ENCODE measurements at places on chromosomes 7 and 10. TPM values are rescaled to one million over a fixed set of nuclear protein-coding genes. Genes with fewer than 3 reads are reported as not detected.

The IFIT3 gene
- total RNA-seq: 8.1 TPM

- no peak for DNase-seq
Measured at GRCh38 chr10:14971867-14972448, 12.8 kb downstream of the MEIG1 start.

- no peak for DNase-seq
Measured at GRCh38 chr7:128287556-128287955, 46.5 kb downstream of the LEP start.

DNA sequence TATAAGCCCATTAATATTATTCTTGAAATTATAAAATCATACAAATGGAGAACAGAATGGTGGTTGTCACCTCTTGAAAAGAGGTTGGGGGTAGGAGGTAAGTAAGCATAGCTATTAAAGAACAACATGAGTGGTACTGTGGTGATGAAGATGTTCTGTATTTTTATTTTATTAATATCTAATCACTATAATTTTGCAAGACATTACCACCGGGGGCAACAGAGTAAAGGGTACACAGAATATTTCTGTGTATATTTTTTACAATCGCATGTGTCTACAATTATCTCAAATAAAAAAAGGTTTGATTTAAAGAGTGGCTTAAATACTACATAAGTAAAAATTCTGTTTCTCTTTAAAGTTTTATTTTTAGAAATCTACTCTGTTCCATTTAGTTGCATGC is 557.8 kb downstream of the NXPH1 start:
- DNase-seq: no peak

DNA sequence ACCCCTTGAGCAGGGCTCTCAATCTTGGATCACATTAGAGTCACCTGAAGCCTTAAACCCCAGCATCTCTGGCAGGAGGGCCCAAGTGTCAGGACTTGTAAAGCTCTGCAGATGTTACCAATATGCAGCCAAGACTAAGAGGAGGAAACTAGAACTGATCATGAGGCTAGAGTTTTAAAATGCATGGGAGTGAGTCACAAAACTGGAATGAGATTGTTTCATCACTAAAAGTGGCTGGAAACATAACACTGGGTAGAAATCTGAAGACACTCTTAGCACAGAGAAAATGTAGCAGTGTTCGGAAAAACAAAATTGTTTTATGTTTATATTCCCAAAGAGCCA is 63.3 kb upstream of the GHITM start:
- DNase-seq: no peak

The KIAA1549 gene
- 4.2 TPM for total RNA-seq

GRCh38 chr10:100122780-100123179 is 41.1 kb upstream of the CPN1 start:
- DNase-seq: no peak

DNA sequence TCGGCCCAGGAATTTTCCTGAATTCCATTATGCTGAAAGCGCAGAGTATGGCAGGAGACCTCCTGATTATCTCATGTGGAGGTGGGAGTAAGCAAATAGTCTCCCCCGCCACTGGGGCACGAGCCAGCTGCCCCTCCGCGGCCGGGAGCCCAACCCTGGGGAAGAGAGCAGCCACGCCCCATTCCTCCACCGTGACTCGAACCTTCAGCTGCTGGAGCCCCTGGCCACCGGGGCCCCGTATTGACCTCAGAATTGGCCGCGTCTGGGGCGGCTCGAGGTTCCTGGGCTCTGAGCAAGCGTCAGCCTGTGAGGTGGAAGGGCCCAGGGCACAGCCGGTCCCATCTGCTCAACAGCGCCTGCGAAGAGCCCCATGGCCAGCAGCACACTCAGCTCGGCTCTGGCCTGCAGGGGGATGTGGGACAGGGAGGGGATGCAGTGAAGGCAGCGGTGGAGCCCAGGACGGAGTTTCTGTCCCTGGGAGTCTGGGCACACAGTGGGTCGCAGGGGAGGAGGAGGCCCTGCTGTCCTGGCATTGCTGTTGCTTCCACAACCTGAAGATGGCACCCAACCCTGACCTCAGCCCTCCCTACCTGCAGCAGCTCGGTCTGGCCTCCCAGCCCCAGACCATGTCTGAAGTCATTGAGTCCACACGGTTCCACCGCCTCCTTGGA is 97.8 kb downstream of the CHST15 start:
- peak; percentile 76 for DNase-seq

- no peak for DNase-seq
Measured at GRCh38 chr10:9858816-9859215, 1158.9 kb upstream of the CELF2 start.

DNA sequence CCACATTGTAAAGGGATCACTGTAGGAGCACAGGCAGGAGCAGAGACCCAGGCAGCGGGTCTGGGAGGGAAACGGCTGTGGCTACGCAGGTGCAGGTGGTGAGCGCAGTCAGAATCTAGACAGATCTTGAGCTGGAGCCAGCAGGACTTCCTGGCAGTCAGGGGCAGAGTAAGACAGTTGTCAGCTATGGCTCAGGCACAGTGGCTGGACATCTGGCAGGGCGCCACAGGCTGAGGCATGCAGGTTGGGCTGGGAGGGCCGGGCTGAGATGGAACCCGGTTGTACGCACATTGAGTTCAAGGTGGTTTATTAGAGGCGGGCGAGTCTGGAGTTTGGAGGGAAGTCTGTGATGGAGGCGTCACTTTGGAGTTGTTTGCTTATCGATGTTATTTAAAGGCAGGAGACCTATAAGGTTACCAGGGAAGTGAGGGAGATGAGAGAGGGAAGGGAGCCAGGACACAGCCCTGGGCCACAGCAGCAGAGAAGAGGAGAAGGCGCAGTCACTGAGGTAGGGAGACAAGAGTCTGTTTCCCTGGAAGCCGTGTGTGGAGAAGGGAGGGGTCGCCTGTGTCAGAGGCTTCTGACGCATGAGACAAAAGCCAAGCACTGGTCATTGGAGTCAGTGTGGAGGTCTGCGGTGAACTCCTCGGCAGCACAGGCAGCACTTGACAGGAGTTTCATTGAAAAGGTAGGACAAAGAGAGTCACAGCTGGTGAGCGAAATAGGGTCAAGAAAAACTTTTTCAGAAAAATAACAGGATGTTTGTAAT is 73.8 kb downstream of the LANCL2 start:
- no peak for DNase-seq

The CTTNBP2 gene
- total RNA-seq: 7.8 TPM

The ADAP1 gene
- total RNA-seq: 3.6 TPM

The PON3 gene
- total RNA-seq: 26.0 TPM

The IFIT1B gene
- total RNA-seq: not detected

The CCL26 gene
- total RNA-seq: 6.4 TPM

GRCh38 chr7:147279964-147280374 is 1163.4 kb downstream of the CNTNAP2 start:
- no peak for DNase-seq

DNA sequence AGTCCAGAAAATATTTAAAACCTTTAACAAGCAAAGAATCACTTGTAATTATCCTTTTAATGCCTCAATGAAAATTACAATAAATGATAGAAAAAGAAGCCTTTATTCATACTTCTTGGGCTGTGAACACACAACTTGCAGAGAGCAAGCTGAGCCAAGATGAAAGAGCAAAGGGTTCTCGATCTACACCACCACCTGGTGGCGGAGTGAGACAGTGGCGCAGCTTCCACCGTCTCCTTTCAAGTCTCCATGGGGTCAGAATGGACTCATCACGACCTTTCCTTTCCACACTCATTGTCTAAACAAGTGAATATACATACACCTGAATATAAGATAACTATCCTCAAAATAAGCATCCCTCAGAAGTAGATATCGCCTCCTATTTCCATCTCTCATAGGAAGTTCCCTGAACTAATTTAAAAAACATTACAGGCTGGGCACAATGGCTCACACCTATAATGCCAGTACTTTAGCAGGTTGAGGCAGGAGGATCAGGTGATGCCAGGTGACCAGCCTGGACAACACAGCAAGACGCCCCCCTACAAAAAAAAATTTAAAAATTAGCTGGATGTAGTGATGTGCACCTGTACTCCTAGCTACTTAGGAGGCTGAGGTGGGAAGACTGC is 40.7 kb downstream of the ATE1 start:
- peak; percentile 28 for DNase-seq

DNA sequence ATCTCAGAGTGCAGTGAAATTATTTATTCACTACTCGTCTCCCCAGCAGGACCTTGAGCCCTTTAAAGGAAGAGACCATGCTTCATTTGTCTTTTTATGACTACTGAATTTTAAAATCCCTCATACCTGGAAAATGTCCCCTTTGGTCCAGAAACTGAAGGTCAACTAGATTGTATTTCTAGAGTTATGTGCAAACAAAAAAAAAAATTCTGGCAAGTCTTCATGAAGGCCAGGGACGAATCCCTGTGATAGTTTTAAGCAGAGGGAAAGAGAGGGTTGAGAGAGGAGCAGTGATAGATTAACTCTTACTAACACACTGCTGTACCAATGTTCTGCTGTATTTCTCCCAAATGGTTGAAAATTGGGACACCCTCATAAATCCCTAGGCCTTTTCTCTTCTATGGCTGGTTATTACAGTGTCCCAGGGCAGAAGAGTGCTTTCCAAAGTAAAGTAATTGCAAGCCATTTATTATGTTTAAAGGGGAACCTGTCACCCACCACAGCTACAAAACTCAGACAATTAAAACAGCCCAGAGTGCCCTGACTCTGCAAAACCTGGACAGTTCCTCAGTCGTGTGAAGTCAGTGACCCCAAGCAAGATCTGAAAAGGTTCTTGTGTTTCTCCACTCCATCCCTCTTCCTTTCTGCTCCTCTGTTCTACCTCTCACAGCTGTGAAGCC is 182.8 kb upstream of the AOAH start:
- no peak for DNase-seq

The LRRN3 gene
- total RNA-seq: 1.0 TPM

DNA sequence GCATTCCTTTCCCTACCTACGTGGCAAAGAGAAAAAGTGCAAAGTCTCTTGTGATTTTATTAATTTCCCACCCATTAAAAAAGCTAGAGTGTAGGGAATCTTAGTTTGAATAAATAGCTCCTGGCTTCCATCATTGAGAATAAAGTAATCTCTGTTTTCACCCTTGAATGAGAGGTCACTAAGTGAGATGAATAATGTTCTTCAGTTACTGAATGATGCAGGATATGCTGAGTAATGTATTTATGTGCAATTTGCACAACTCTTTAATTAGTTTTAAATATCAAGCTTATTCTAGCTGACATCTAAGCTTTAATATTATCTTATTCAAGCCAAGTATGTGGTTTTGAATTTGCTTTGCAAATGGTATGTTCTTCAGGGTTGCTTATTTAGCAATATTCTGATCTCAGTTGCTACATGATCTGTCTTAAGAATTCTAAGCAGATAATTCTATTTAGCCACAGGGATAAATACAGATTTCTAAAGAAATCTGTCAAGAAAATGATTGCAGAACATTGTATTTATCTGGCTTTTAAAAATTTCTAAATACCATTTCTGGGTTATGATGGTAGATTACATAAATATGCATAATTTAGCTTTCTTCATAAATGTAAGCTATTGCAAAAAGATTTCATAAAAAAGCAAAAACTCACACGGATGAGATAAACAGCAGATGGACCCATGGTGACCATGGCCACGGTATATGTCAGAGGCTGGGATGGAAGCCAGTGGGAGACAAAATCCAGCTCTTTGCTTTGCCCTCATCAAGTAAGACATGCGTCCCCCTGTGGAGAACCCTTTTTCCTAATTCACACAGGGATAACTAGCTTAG is 141.0 kb downstream of the MACC1 start:
- DNase-seq: no peak

GRCh38 chr10:110684800-110685446 is 40.8 kb downstream of the RBM20 start:
- DNase-seq: no peak

GRCh38 chr10:58898854-58899573 is 277.4 kb upstream of the PHYHIPL start:
- no peak for DNase-seq

DNA sequence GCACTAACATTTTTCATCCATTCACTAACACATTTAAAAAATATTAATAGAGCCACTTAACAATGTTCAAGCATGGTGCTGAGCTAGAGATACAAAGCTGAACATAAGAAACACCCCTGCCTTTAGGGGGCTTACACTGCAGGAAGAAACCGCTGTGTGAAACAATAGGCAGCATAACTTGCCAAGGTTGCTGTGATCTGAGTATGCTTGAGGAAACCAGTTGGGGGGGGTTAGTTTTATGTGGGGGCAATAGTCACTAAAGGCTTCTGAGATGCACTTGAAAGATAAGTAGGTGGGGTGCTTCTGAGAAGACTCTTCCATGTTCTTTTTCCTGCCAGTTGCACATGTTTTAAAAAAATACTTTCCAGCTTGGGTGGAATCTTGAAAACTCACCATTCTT is 2.8 kb downstream of the RBM17 start:
- DNase-seq: no peak

The FAM13C gene
- total RNA-seq: 20.2 TPM

The PDE6C gene
- not detected for total RNA-seq

GRCh38 chr7:73967832-73968290 is 60.1 kb upstream of the ELN start:
- DNase-seq: no peak

The PLXNA4 gene
- 6.4 TPM for total RNA-seq

DNA sequence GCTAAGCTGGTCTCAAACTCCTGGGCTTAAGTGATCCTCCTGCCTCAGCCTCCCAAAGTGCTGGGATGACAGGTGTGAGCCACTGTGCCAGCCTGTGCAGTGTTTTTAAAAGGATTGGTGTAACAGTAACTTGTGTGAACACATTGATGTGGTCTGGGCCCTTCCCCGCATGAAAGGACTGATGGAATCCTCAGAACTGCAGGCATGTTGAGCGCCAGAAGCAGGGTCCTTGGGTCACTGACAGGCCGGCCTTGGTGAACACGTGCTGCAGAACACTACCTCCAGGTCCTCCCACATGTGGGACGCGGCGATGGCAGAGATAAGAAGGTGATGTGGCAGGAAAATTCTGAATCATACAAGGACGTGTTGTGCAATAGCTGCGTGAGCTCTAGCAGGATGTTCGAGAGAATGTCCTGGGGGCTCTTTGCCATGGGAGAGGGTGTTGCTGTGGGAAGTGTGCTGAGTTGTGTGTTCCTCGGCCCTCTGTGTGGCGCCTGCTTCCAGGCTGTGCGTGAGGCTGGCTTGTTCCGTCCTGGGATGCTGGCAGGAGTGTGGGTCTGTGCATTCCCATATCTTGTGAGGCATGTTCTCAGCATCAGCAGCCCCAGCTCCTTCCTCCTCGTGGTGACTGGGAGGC is 68.2 kb downstream of the DNAJB6 start:
- DNase-seq: peak; percentile 59

The TRIM50 gene
- total RNA-seq: not detected

- DNase-seq: no peak
Measured at GRCh38 chr10:47050618-47051455, 139.6 kb downstream of the PTPN20 start.

DNA sequence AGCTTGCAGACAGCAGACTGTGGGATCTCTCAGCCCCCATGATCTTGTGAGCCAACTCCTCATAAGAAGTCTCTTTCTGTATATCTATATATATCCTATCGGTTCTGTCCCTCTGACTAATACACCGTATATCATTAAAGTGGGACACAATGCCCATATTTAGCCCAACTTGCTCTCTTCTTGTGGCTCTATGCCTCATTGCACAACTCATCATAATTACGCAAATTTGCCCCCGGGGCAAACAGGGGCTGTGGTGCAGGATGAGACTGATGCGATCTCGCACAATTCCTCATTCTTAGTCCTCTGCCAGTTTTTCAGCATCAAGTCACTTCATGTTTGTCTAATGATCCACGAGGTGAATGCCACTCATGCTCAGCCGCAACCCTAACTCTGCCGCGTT is 183.2 kb downstream of the PRPF18 start:
- no peak for DNase-seq

- no peak for DNase-seq
Measured at GRCh38 chr7:114554781-114555537, 140.3 kb downstream of the FOXP2 start.

The OR2A7 gene
- total RNA-seq: 3.9 TPM

GRCh38 chr10:24603333-24603732 is 120.4 kb downstream of the ARHGAP21 start:
- DNase-seq: no peak

Data from ovary (tissue), 10 donors.